ENCODE measurements at places on chromosomes 1 and 21. TPM values are rescaled to one million over a fixed set of nuclear protein-coding genes. Genes with fewer than 3 reads are reported as not detected.
A peak's percentile ranks its signal among the peaks of the same experiment; 100 is the strongest.

COL6A1 gene
- total RNA-seq = 521 TPM

RAB3B gene
- total RNA-seq = not detected

KDM5B gene
- 33.4 TPM for total RNA-seq

FALEC gene
- not detected for total RNA-seq

MAP3K21 gene
- total RNA-seq = 0.96 TPM

SLC1A7 gene
- total RNA-seq = 0.42 TPM

DNASE2B gene
- 0.39 TPM for total RNA-seq

FAM167B gene
- total RNA-seq = 7.5 TPM

- DNase-seq = no peak
Measured at GRCh38 chr1:112444269-112444668, 48.3 kb downstream of the CTTNBP2NL start.

- DNase-seq = no peak
Measured at GRCh38 chr1:1507305-1507704, 4.7 kb upstream of the ATAD3A start.

GRCh38 chr1:212396638-212397037 is 18.0 kb downstream of the PACC1 start:
- DNase-seq = no peak

DNA sequence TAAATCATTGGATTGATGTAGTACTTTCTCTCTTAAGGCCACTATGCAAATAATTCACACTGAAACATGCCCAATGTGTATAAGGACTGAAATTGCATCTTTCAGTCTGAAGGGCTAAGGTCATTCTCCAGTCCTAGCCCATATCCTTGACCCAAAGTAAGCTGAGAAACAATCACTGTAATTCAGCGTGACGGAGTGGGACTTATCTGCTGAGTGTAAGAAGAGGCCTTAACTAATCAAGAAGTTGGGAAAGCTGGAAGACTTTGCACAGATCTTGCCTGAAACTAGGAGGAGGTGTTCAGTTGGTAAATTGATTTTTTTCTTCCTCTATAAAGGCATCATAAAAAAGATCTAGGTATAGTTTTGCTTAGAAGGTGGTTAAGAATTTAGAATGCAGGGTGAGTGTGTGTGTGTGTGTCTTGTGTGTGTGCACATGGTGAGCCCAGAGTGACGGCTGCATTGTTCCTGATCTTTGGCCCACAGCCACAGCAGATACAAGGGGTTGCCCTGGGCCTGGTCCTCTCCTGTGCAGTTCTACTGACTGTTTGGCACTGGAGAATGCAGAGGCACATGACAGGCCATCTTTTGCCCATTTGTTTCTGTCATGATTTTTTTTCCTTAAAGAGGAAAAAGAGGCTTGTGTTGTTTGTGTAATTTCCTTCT is 13.3 kb upstream of the PPP2R5A start:
- DNase-seq = no peak

DNA sequence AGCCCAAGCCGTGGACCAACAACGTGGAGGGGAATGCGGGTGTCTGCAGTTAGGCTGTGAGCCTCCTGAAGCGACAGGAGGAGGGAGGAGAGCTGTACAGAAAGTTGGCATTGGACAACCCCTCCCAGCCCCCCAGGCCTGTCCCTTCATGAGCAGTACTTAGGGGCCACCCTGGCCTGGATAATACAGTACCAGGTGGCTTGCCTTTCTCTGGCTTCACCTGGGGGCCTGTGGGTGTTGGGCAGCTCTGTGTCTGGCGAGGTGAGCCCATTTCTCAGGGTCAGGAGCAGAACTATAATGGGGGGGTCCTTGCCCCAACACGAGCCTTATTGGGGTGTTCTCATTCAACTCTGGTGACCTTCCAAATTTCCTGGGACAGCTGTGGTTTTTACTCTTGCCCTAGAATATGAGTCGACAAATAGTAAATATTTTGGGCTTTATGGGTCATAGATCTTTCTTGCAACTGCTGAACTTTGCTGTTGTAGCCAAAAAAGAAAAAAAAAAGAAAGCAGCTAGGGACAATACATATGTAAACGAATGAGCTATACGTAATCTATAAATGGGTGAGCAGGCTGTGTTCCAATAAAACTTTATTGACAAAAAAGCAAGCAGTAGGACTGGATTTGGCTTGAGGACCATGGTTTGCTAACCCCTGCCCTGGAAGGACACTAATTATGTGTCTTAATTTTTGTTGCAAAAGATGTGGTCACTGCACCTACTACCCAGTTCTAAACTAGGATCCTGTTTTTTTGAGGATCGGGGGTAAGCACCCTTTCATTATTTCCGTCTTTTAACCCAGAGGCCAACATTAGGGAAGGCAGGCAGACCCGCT is 11.4 kb downstream of the COQ8A start:
- DNase-seq = peak; percentile 14

GRCh38 chr1:35939484-35939883 is 8.6 kb downstream of the AGO3 start:
- no peak for DNase-seq

GRCh38 chr1:54355931-54356679 is 50.1 kb downstream of the SSBP3 start:
- DNase-seq = no peak

DNA sequence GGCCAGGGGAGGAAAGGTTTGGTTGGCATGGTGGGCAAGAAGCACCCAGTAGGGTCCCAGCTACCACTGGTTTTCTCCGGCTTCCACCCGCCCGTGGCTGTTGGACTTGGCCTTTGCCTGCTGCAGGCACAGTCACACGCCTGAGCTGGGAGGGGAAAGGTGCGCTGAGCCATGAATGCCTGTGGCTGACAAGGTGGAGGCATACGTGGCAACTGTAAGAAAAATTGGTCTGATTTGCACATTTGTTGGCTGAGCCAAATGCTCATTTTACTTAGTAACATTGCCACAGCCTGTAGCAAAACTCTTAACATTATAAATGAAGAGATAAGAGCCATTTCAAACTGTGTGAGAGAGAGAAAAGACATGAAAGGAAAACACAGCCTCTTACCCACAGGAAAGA is 191.6 kb downstream of the PTPRC start:
- DNase-seq = no peak

- DNase-seq = no peak
Measured at GRCh38 chr1:82445827-82446226, 645.1 kb downstream of the ADGRL2 start.

DNA sequence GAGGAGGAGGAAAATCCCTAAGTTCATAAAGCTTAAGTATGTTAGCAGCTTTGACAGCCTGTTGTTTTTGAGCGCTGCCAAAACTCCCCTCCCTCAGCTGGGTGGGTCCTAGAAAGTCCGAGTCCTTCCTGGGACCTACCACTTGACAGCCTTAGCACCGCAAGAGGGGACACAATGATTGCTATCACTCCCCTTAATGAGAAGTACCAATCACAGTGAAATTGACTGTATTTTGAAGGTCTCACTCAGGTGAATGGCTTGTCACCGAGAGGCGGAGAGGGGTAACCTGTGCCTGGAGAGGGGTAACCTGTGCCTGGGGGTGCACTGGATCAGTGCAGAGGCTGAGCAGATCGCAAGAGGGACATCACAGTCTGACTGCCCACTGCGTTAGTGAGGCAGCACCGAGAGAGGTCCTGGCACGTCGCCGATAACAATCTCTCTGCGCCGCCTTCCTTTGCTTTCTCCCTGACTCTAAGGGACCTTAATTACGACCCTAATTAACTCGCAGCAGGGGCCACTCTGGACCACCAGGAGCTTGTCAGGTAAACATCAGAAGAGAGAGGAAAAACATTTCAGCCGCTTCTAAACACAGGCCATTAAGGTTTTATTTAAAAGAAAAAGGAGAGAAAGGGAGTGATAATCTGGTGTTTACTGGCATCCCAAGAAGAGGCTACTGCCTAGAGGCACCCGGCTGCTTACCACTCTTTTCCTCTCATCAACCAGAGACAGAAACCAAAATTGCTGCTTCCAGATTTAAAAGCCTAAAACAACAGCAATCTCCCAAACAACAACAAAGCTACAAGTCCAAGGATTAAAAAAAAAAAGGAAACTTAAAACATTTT is 25.7 kb upstream of the KCNK1 start:
- DNase-seq = no peak

- DNase-seq = peak; percentile 45
Measured at GRCh38 chr21:32322676-32323075, 24.0 kb downstream of the MRAP start.

DNA sequence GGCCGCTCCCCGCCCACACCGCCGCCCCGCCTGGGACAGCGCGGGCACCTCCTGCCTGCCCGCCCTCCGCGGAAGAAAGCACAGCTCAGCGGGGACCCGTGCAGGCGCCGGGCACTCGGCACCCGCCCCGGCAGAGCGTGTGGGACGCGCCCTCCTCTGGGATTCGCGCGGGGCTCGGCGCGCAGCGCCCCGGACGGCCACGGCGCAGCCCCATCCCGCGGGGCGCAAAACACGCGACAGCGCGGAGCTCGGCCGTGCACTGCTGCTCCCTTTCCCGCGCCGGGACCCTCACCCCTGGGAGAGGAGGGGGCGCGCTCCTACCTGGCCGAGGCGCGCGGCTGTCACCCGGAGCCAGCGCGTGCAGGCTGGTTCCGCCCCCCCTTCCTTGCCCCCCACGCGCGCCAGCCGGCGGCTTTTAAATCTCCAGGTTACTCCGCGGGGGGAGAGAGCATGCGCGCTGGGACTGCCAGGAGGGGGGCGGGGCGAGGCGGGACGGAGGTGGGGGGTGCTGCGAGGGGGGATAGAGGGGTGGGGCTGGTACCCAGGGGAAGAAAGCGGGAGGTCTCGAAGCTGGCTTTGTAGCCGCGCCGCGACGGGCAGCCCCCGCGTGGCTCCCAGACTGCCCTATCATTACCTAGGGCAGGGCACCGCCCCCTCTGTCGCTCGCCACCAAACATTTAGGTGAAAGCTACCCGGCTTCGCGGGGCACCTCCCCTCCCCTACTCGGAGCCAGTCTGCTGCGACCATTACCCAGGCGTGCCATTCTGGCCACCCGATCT is at the start of gene SLC45A3:
SLC45A3 (minus strand) TSS at position 437 of the 779 bp plus-strand sequence. CDS start 15,853 bp downstream, outside the sequence.
- no peak for DNase-seq

GRCh38 chr1:182762536-182762935 is 27.0 kb upstream of the NPL start:
- no peak for DNase-seq

- DNase-seq = no peak
Measured at GRCh38 chr1:55213885-55214211, 1.3 kb downstream of the USP24 start.

DNA sequence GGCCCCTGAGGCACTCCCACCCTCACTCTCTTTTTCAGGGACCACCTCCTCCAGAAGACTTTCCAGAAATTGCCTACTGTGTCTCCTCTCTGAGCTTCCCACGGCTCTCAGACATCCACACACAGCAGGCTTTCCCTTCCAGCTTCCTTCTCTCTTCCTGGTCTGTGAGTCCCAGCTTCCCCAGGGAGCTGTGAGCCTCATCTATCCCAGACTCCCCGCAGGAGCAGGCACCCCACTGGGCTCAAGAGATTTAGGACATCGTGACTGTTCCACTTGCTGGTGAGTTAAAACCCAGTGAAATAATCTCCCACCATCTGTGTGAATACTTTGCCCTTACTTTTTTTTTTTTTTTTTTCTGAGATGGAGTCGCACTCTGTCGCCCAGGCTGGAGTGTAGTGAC is 22.0 kb upstream of the PRELP start:
- DNase-seq = no peak

DNA sequence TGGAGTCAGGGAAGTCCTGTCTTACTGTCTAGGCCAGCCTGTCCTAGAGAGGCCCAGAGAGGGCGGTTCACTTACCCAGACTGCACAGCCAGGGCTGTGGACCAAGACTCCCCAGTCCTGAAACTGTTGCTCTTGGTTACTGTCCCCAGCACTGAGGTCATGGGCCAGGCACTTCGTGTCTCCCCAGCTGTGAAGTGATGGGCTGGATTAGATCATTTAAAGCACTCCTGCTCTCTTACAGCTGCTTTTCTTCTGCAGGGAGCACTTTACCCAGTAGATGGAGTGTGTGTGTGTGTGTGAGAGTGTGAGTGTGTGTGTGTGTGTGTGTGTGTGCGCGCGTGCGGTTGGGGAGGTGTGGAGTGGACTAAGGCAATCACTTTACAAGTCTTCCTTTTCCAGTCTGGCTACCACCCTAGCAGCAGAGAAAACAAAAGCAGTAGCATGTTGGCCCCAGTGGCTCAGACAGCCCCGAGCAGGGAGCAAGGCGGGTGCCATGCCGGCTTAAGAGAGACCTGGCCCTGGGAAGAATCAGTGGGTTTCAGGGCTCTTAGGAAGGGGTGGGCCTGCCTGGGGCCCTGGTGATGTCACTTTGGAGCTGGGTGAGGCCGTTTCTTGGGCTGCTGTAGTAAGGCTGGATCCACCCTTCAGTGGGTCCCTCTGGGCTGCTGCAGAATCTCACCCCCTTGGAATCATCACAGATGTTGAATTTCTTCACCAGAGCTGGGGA is 2.4 kb downstream of the SPSB1 start:
- DNase-seq = no peak

DNA sequence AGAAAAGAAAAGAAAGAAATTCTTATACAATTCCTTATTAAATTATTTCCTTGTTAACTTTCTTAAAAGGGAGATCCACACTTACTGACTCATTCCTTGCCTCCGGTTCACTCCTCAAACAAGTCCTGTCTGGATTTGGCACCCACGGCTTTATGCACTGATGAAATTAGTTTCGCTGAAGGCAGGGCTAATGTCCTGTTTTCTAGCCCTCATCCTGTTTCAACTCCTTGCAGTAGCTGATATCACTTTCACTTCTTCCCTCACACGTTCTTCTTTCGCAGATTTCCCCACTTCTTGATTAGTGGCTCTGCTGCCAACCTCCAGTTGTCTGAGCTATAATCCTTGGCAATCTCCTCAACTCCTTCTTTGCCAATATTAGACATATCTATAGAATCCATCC is 215.2 kb downstream of the URB2 start:
- no peak for DNase-seq

DNA sequence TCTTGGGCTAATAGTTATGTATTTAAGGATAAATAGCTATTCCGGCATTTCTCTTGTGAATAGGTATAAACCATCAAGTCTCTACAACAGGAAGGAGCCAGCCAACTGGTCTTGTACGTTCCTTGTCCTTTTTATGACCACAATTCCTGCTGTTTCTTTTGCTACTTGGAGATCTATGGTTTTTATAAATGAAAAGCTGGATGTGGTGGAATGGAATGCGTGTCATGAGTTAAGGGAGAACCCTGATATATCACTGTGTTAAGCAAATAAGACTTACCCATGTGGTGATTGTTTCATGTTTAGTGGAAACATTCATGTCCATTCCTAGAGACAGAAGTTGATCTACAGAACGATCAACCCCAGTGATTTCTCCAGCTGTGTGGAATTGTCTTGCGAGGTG is 282.1 kb downstream of the RPS6KC1 start:
- no peak for DNase-seq

- DNase-seq = no peak
Measured at GRCh38 chr1:20271498-20272400, 18.9 kb upstream of the VWA5B1 start.

All from mesenteric fat pad (tissue), 1 donor.